ENCODE measurements at places on chromosomes 5 and 9.

GRCh38 chr5:109630093-109630492 is 59.6 kb upstream of the MAN2A1 start:
- no peak for DNase-seq

GRCh38 chr5:149948993-149949392 is 4.4 kb upstream of the PDE6A start:
- DNase-seq: no peak

GRCh38 chr5:88825584-88826315 is 57.2 kb downstream of the MEF2C start:
- DNase-seq: no peak

GRCh38 chr5:144308906-144309670 is 138.4 kb downstream of the KCTD16 start:
- no peak for DNase-seq

DNA sequence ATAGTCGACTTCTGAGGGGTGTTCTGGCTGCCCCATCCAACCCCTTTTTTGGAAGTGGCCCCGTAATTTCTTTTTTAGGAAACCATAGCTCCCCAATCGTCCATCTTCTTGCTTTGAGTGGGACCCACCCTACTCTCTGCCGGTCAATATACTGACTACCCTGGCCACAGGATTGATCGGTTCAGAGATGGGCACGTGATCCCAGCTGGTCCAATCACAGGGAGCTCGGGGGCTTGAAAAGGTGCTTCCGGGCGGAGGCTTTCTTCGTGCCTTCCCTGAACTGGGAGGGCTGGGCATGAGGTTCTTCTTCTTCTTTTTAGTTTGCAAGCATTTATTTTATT is 78.7 kb upstream of the SH3PXD2B start:
- no peak for DNase-seq

- no peak for DNase-seq
Measured at GRCh38 chr5:170519549-170519948, 15.7 kb downstream of the KCNIP1 start.

DNA sequence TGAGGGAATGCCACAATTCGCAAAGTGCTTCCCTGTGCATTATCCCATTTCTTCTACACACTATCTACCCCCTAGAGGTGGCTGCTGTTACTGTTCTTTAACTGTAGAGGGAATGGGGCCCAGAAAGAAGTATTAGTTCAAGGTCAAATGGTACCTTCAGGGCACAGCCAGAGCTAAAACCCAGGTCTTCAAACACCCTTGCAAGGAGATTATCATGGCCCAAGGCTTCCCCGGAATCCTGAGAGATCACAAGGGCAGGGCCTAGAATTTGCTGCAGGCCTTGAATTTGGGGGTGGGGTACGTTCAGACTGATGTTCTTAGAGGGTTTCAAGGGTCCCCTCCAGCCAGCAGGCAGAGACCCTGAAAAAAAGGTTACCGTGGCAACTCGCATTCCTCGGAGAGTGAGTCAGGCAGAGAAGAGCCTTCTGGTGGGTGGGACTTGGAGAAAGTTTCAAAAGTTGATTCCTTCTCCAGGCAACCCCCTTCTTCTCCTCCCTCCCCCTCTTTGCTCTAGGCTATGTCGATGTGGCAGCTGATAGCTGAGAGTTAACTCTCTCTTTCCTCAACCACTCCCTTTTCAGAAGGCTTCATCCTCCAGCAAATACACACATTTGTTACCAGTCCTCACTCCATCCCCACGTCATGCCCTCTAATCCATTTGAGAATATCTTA is 1.9 kb downstream of the SPARC start:
- no peak for DNase-seq

DNA sequence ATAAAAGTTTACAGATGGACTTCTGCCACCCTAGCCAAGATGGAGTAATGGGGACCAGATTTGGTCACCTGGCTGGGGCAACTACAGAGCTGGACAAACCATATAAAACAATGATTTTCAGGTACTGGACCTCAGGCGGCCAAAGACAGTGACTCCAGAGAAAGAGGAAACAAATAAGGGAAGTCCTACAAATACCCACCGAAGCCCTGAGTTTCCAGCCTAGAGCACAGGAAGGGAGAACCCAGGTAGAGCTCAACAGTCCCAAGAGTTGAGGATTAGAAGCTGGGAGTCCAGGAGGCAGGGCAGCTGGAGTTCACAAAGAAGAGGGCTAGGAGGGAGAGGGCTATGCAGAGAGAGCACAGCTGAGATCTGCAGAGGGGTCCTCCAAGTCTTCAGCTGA is 106.7 kb upstream of the NR5A1 start:
- no peak for DNase-seq

- no peak for DNase-seq
Measured at GRCh38 chr9:75880618-75881017, 9.9 kb upstream of the PCSK5 start.

- no peak for DNase-seq
Measured at GRCh38 chr5:35622974-35623373, 5.3 kb downstream of the SPEF2 start.

GRCh38 chr5:2263763-2264162 is 381.0 kb upstream of the IRX4 start:
- DNase-seq: no peak

- no peak for DNase-seq
Measured at GRCh38 chr5:96868603-96869371, 7.5 kb upstream of the ERAP2 start.

GRCh38 chr5:89289604-89290003 is 406.6 kb upstream of the MEF2C start:
- no peak for DNase-seq

- DNase-seq: no peak
Measured at GRCh38 chr9:84062538-84062937, 81.9 kb downstream of the RMI1 start.

GRCh38 chr9:123097430-123098095 is 64.1 kb downstream of the GPR21 start:
- DNase-seq: no peak

GRCh38 chr5:156423597-156423996 is 96.6 kb downstream of the SGCD start:
- DNase-seq: no peak

DNA sequence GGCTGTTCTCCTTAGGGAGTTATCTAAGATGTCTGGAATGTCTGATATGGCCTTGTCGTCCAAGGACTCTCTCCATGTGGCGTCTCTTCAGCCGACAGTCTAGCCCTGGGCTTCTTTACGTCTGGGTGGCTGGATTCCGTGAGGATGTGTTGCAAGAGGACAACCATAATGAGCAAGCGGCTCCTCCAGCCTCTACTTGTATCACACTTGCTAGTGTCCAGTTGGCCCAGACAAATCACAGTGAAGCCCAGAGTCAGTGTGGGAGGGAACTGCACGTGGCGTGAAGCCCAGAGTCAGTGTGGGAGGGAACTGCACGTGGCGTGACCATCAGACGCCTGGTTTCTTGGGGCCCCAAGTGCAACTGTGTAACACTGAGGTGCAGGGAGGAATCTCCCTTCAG is 61.1 kb downstream of the COL23A1 start:
- no peak for DNase-seq

GRCh38 chr5:76771705-76772405 is 47.0 kb upstream of the F2RL1 start:
- DNase-seq: no peak

- DNase-seq: no peak
Measured at GRCh38 chr9:121812159-121812735, 160.8 kb downstream of the DAB2IP start.

- no peak for DNase-seq
Measured at GRCh38 chr5:63613442-63613841, 348.8 kb downstream of the HTR1A start.

GRCh38 chr9:135570456-135570855 is 8.9 kb downstream of the PAEP start:
- no peak for DNase-seq

- DNase-seq: peak; percentile 59
Measured at GRCh38 chr9:114386886-114387679, 699 bp downstream of the AKNA start.

- DNase-seq: no peak
Measured at GRCh38 chr5:176906796-176907195, 7.7 kb upstream of the HK3 start.

DNA sequence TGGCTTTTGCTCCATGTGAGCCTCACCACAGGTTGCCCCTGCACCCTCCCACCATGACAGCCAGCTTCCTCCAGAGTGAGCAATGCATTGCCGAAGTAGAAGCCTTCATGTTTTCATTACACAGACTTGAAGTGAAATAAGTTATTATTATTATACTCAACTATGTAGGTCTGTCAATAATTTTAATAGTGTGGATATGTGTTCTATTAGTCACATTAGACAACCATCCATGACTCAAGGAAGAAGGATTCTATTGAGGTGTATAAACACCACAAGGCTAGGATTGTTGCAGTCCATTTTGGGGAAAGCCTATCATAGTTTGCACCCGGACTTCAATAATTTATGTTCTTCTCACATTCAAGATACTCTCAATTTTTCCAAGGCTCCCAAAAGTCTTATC is 369.5 kb downstream of the TAF11L14 start:
- DNase-seq: no peak

GRCh38 chr5:169746147-169746694 is 109.1 kb downstream of the DOCK2 start:
- no peak for DNase-seq

DNA sequence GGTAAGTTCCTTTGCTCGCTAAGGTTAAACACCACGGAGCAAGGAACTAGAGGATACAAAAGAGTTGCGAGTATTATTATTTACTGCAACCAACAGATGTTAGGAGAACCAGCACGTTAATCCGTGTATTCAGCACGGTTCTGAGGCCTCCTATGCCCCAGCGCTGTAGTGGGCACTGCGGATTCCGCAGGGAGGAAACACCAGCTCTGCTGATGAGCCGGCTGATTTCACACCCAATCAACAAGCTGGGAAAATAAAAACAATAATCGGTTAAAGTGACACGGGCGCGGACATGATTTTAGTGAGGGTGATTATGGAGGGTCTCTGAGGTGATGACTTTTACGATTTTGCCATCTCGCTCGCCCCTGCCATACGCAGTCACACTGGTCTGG is 702 bp upstream of the PRELID2 start:
- DNase-seq: no peak

GRCh38 chr9:68577774-68578591 is 37.3 kb upstream of the TMEM252 start:
- DNase-seq: no peak

DNA sequence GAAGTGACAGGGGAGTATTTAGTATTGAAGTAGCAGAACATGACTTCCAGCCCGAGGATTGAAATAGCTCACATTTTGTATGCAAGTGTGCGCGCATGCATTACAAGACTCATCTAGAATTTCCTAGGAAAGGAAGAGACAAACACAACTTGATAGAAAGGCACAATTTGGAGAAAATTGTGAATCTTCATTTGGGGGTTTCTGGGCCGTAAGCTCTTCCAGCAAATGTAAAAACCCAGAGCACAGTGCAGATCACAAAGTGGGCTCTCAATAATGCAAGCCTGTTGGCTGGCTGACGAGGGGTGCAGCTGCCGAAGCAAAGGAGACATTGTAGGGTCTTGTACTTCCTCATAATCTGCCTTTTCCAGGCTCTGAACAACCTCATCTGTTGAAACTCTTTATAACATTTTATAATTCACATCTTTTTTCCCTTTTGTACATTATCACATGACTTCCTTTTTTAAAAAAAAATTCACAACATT is 109.0 kb downstream of the BAAT start:
- no peak for DNase-seq

- no peak for DNase-seq
Measured at GRCh38 chr5:138597661-138598400, 22.6 kb upstream of the HSPA9 start.
